ENCODE measurements at places on chromosomes 4 and X.

- H3K27ac ChIP-seq = no peak overlapping the region
- H3K36me3 ChIP-seq = no peaks in the 10 kb centered on the region
- DNase-seq = no peak
- no peaks in the 10 kb centered on the region for H3K4me1 ChIP-seq
These were observed 16.5 kb downstream of the CXCL1 start for GRCh38 chr4:73885574-73886267.

- H3K4me1 ChIP-seq = no peaks in the 10 kb centered on the region
- H3K36me3 ChIP-seq = no peaks in the 10 kb centered on the region
- H3K27ac ChIP-seq = no peak overlapping the region
- H3K27me3 ChIP-seq = no peaks in the 10 kb centered on the region
These were observed 886.9 kb downstream of the FAM133A start for GRCh38 chrX:94560930-94561329.

DNA sequence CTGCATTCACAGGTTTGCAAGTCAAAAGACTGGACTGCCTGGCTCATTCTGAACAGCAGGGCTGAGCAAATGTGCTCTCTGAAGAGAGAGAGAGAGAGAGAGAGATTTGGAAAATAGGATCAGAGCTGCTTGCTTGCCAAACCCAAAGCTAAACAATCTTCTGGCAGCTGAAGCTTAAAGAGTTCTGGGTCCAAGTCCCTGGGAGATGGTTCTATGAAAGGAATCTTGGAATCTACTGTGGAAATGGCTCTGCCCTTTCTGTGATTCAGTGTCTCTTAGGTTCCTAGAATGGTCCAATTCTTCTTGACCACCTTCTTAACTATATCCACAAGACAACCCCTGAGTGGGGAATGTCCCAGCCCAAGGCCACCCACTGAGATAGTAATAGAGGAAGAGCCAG is 66.1 kb upstream of the EFNB1 start:
- no peaks in the 10 kb centered on the region for H3K4me1 ChIP-seq
- H3K36me3 ChIP-seq = no peaks in the 10 kb centered on the region
- DNase-seq = no peak
- H3K27me3 ChIP-seq = no peaks in the 10 kb centered on the region
- no peak overlapping the region for H3K27ac ChIP-seq

- H3K4me3 ChIP-seq = peak overlapping the region; percentile 81
- peak; percentile 76 for DNase-seq
- H3K27ac ChIP-seq = peak overlapping the region; percentile 52
- H3K27me3 ChIP-seq = no peaks in the 10 kb centered on the region
- H3K36me3 ChIP-seq = no peaks in the 10 kb centered on the region
These were observed 403 bp downstream of the SGCB start for GRCh38 chr4:52037689-52038102.

- DNase-seq = no peak
- H3K27me3 ChIP-seq = no peaks in the 10 kb centered on the region
- H3K36me3 ChIP-seq = no peaks in the 10 kb centered on the region
- H3K27ac ChIP-seq = no peak overlapping the region
- H3K4me3 ChIP-seq = no peak overlapping the region
- H3K4me1 ChIP-seq = no peaks in the 10 kb centered on the region
These were observed 155.7 kb downstream of the SLC4A4 start for GRCh38 chr4:71494539-71494938.

DNA sequence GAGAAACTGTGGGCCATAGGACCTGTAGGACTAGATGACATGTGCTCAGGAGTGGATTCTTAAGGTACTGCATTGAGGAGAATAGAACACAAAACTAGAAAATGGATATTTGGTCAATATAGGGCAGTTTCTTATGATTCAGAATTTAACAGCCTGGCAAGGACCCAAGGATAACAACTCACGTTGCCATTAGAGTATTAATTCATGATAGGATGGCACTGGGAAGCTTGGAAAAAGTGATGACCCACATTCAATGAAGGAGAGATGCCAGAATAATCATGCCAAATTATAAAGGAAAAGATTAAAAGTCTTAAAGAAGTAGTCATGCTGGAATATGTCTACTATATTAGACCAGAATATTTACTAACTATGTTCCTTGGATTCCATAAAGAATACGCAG is 594.5 kb downstream of the ANKRD50 start:
- no peak overlapping the region for H3K4me3 ChIP-seq
- no peaks in the 10 kb centered on the region for H3K4me1 ChIP-seq
- no peaks in the 10 kb centered on the region for H3K27me3 ChIP-seq
- no peak for DNase-seq

DNA sequence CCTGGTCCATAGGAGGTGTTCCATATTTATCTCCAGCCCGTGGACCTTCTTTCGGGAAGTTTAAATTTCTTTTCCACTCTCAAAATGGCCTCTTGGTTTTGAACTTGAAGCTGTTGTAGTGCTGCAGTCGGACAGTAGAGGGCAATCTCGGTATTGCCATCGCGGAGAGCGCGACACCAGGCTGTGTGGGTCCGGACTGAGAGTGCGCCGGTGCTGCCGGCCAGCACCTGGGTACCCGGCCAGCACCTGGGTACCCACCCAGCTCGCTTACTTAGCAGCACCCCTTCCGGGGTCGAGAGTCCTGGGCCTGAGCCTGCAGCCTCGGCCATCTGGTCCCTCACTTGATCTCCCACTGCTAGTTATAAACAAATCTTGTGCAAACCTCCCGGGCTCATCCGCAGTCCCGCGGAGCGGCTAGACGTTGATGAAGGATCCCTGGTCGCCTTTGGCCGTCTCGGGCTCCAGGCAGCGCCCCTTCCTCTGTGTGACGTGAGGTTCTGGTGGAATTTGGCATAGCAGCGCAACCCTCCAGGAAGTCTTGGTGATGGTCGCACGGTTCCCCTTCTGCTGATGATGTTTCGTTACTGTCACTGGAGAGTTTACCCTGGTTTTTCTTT is 18.0 kb downstream of the FAM9A start:
- H3K27ac ChIP-seq = no peak overlapping the region

GRCh38 chr4:56370377-56370776 is 16.9 kb downstream of the AASDH start:
- no peak for DNase-seq
- no peak overlapping the region for H3K27ac ChIP-seq
- no peaks in the 10 kb centered on the region for H3K36me3 ChIP-seq
- no peak overlapping the region for H3K4me3 ChIP-seq

GRCh38 chr4:92339676-92340075 is 35.9 kb downstream of the GRID2 start:
- H3K4me3 ChIP-seq = no peak overlapping the region
- DNase-seq = no peak
- no peaks in the 10 kb centered on the region for H3K4me1 ChIP-seq
- no peaks in the 10 kb centered on the region for H3K36me3 ChIP-seq
- H3K27me3 ChIP-seq = no peaks in the 10 kb centered on the region
- H3K27ac ChIP-seq = no peak overlapping the region

DNA sequence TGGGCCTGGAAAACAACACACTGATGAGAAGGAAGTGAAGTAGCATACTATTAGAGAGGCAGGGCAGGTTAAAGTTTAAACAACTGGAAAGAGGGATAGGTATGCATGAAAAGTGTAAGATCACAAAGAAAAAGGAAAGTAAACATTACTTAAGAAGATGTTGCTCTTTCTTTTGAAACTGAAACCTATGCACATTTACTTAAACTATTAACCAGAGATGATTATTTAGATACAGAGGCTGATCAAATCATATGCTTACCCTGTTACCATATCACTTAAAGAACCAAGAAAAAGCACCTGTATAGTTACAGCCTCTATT is 37.8 kb downstream of the NAP1L5 start:
- no peak overlapping the region for H3K27ac ChIP-seq
- H3K36me3 ChIP-seq = no peaks in the 10 kb centered on the region
- H3K4me3 ChIP-seq = no peak overlapping the region
- H3K4me1 ChIP-seq = no peaks in the 10 kb centered on the region

DNA sequence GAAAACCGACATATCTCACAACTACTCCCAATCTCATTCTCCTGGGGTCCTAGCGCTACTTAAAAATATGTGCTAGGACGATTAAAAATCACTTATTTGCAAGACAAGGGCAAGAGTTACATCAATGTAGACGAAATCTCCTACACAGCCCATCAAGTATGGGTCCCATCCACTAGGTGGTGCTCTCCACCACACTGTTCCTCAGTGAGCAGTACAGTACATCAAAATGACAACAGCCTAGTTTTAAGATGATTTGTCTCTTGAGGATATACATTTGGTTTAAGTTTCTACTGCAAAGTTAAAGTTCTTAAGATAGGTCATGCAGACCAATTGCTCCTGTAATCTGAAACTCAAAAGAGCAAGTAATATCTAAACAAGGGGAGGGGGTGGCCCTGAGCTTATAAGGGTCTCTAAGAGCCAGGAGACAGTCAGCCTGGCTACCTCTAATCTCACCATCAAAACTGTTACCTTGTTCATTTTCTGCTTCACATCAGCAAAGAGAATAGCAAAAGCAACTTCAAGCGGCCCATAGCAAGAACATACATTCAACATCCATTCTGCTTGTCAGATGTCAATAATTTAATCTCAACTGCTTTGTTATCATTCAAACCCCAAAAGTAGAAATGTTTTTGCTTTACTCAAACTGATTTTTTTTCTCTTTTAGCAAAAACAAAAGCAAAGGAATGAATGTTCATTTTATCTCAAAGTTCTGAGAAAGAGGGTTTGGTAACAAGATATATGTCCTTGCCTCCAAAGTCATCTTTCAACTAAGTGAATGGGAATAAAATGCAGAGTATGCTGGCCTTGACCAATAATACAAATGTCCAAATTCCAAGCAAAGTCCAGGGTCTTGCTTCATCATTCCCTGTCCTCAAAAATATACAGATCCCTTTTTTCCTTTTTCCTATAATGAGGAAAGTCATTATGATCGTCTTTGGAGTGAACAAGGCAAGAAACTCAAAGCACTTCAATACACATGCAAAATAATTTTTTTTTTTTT is 53.1 kb downstream of the STX18 start:
- no peaks in the 10 kb centered on the region for H3K27me3 ChIP-seq
- no peaks in the 10 kb centered on the region for H3K36me3 ChIP-seq
- H3K4me3 ChIP-seq = no peak overlapping the region
- DNase-seq = peak; percentile 74
- H3K4me1 ChIP-seq = no peaks in the 10 kb centered on the region

DNA sequence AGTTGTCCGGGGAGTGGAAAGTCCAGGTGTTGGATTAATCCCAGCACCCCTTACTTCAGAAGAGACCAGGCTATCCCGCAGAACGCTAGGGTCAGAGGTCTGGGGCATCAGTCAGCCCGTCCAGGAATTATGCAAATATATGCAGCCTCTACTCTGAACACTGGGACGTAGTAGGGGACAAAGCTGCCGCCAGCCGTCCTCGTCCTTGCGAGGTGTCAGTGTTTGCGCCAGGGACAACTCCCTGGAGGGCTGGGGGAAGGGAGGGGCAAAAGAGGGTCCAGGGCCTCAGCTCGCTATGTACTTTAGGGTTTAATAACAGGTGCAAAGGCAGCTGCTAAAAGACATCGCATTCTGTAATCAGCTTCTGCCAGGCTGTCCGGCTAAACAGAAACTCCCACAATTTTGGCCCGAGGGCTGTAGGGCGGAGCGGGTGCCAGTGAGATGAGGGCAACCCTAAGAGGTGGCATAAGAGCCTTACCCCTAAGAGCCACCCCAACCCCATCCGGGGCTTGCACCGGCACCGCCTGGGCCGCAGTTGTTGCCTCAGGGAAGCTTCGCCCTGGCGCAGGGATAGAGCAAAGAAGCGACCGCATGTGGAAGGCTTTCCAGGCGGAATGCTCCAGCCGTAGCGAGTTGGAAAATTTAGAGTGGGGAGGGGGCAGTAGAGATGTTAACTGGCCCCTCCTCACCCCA is 8.4 kb downstream of the HAND2 start:
- H3K36me3 ChIP-seq = no peaks in the 10 kb centered on the region
- no peak overlapping the region for H3K27ac ChIP-seq

- no peak for DNase-seq
- H3K4me1 ChIP-seq = no peaks in the 10 kb centered on the region
- peaks cover 49% of the 10 kb centered on the region for H3K36me3 ChIP-seq
These were observed 70.5 kb upstream of the COX18 start for GRCh38 chr4:73139991-73140390.

- H3K27me3 ChIP-seq = no peaks in the 10 kb centered on the region
- H3K27ac ChIP-seq = no peak overlapping the region
These were observed 53.2 kb downstream of the DOCK11 start for GRCh38 chrX:118548841-118549240.

GRCh38 chr4:158826057-158826456 is 57.2 kb downstream of the FNIP2 start:
- H3K4me1 ChIP-seq = no peaks in the 10 kb centered on the region
- no peak for DNase-seq
- H3K27me3 ChIP-seq = no peaks in the 10 kb centered on the region
- no peak overlapping the region for H3K4me3 ChIP-seq

- peaks cover 9% of the 10 kb centered on the region for H3K4me1 ChIP-seq
- no peaks in the 10 kb centered on the region for H3K27me3 ChIP-seq
- peak overlapping the region; percentile 66 for H3K27ac ChIP-seq
- H3K36me3 ChIP-seq = no peaks in the 10 kb centered on the region
These were observed 770 bp downstream of the SMAD1 start for GRCh38 chr4:145482209-145483037.

DNA sequence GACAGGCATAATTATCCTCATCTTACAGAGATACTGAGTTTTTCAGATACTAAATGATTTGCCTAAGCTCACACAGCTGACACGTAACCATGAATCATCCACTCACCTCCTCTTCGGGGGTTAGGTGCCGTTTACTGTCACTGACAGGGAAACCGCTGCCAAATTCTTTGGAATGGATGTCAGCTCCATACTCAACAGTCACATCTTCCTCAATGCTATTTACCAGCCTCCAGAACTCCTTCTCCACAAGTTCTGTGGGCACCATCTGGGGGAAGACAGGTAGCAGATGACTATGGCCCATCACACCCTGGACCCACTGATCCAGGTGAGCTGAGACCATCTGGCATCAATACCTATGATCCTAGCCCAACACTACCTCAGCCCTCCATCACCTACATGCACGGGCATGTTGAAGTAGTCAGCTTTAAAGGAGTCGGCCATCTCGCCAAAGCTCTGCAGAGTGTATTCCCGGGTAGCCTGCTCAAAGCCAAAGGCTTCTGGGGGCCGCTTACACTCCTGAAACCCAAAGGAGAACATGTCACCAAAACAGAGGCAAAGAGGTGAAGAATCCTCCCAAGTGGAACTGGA is 13.5 kb downstream of the KDM5C start:
- H3K36me3 ChIP-seq = peaks cover 59% of the 10 kb centered on the region
- no peak overlapping the region for H3K4me3 ChIP-seq
- H3K27me3 ChIP-seq = no peaks in the 10 kb centered on the region
- DNase-seq = no peak

GRCh38 chr4:41385481-41385880 is 128.8 kb downstream of the UCHL1 start:
- no peaks in the 10 kb centered on the region for H3K27me3 ChIP-seq
- H3K27ac ChIP-seq = no peak overlapping the region
- no peak for DNase-seq

DNA sequence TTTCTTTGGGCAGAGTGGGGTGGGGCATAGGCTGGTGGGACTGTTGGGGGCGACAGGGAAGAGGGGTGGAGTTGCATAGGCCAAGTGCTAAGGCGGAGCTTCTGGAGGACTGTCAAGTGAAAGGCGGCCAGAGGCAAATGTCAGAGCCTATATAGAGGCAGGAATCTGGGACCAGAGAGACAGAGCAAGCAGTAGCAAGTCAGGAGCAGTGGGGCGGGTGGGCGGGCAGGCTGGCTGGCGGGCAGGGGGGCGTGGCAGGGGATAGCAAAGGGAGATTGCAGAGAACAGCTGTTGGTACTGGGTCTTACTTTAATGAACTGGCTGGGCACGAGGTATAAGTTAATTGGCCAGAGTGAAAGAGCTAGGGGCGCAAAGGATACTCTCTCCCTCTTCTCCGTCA is 89.8 kb downstream of the RTL9 start:
- H3K36me3 ChIP-seq = no peaks in the 10 kb centered on the region
- no peak for DNase-seq
- no peak overlapping the region for H3K27ac ChIP-seq
- H3K4me1 ChIP-seq = peaks cover 6% of the 10 kb centered on the region
- no peaks in the 10 kb centered on the region for H3K27me3 ChIP-seq
- no peak overlapping the region for H3K4me3 ChIP-seq
